ENCODE measurements at places on chromosomes 12 and 14. TPM values are rescaled to one million over a fixed set of nuclear protein-coding genes. Genes with fewer than 3 reads are reported as not detected.

DNA sequence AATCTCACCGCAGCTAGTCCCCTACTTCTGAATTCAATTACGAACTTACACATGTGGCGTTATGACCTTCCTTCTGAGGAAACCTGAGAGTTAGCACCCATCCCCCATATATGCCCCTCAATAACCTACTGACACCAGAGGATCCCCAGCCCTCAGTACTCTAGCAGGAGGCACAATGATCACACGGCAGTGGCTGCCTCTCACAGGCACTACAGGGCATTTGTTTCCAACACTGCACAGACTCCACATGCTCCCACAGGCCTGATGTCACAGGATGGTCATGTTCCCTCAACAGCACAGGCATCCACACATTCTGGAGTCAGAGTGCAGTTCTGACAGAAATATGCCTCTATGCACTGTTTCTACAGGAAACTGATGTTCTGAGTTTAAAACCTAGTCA lies 17.4 kb downstream of the PPP1CC start:
- no peak overlapping the region for H3K4me3 ChIP-seq
- DNase-seq, result no peak
- no peaks in the 10 kb centered on the region for H3K27me3 ChIP-seq
- no peak overlapping the region for H3K27ac ChIP-seq

DNA sequence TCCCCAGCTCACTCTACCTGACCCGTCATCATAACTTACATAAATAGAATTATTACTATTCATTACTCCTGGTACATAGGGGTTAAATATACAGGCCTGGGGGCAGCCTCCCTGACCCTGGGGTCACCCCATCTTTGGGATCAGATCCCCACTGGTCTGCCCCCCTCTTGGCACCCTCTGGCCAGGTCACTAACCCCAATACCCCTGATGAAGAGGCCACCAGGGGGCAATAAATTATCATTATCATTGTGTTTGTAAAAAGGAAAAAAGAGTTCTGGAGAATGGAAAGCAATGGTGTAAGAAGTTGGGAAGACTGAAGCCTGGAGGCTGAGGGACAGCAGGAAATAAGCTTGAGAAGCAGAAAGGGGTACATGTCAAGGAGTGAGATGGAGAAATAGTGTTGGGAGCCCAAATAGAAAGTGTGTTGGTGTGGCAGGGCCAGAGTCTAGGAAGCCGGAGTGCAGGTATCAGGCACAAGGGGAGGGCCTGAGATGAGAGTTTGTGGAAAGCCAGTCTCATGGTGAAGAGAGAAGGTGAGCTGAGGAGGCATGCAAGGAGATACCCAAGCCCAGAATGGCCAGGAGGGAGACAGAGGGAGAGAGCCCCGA lies 6.1 kb upstream of the AAAS start:
- peaks cover 22% of the 10 kb centered on the region for H3K4me1 ChIP-seq
- H3K27me3 ChIP-seq, result no peaks in the 10 kb centered on the region
- H3K4me3 ChIP-seq, result no peak overlapping the region
- DNase-seq, result no peak
- no peaks in the 10 kb centered on the region for H3K36me3 ChIP-seq

DNA sequence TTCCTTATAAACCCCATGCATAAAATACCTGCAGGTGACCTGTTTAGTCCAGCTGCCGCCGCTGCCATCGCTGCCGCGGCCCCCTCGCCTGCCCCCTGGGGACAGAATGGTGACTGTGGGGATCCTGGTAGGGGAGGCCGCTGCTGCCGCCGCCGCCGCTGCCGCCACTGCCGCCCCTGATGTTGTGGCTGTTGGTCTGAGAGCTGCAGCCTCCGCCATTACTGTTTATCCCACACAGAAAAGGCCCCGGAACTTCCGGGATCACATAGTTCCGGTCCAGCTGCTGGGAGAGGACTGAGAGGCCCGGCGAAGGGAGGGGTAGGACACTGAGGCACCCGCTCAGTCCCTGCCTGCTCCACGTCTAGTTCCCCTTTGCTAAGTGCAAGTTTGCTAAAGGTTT lies 244.9 kb downstream of the C12orf50 start:
- no peak for DNase-seq
- no peaks in the 10 kb centered on the region for H3K36me3 ChIP-seq
- no peaks in the 10 kb centered on the region for H3K4me1 ChIP-seq
- no peak overlapping the region for H3K4me3 ChIP-seq

- no peaks in the 10 kb centered on the region for H3K4me1 ChIP-seq
- no peak overlapping the region for H3K4me3 ChIP-seq
- peak; percentile 75 for DNase-seq
- H3K36me3 ChIP-seq, result no peaks in the 10 kb centered on the region
- no peaks in the 10 kb centered on the region for H3K27me3 ChIP-seq
These were observed 258.4 kb upstream of the HMGA2 start for GRCh38 chr12:65565601-65566560.

GRCh38 chr12:49552014-49552413 lies 13.2 kb downstream of the KCNH3 start:
- peaks cover 15% of the 10 kb centered on the region for H3K36me3 ChIP-seq
- peaks cover 13% of the 10 kb centered on the region for H3K4me1 ChIP-seq
- H3K27ac ChIP-seq, result no peak overlapping the region
- H3K27me3 ChIP-seq, result no peaks in the 10 kb centered on the region
- H3K4me3 ChIP-seq, result no peak overlapping the region

DNA sequence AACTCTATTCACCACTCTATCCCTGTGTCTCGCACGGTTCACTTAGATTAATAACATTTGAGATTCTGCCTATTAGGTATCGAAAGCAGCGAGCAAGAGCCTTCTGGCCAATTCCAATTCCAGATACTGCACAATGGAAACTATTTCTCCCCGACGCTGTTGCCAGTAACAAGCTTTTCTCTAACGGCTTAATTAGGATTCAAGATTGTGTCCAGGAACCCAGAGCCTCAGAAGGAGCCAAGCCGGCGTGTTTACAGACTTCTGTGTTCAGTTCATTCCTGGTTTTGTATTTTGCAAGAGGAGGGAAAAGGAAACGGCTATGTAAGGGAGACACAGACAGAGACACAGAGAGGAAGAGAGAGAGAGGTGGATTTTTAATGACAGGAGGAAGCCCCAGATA lies 185.6 kb downstream of the DICER1 start:
- no peaks in the 10 kb centered on the region for H3K27me3 ChIP-seq
- DNase-seq, result peak; percentile 92

The RIMBP2 gene
- total RNA-seq, result 0.83 TPM

The MGP gene
- 741 TPM for total RNA-seq

Data from esophagus muscularis mucosa (tissue), 4 donors.